ENCODE measurements at places on chromosomes 11 and 22. TPM values are rescaled to one million over a fixed set of nuclear protein-coding genes. Genes with fewer than 3 reads are reported as not detected.

GRCh38 chr11:118915396-118915795 is 10.3 kb downstream of the BCL9L start:
- peaks cover 96% of the 10 kb centered on the region for H3K4me1 ChIP-seq
- H3K27me3 ChIP-seq, result no peaks in the 10 kb centered on the region
- no peak overlapping the region for H3K4me3 ChIP-seq
- H3K27ac ChIP-seq, result peak overlapping the region; percentile 80

- H3K4me3 ChIP-seq, result no peak overlapping the region
- H3K36me3 ChIP-seq, result no peaks in the 10 kb centered on the region
- H3K4me1 ChIP-seq, result no peaks in the 10 kb centered on the region
- no peak overlapping the region for H3K27ac ChIP-seq
These were observed 66.9 kb downstream of the ARFGAP2 start for GRCh38 chr11:47109727-47110246.

- H3K27me3 ChIP-seq, result no peaks in the 10 kb centered on the region
- peak overlapping the region; percentile 31 for H3K27ac ChIP-seq
- DNase-seq, result no peak
- peaks cover 26% of the 10 kb centered on the region for H3K4me1 ChIP-seq
- H3K4me3 ChIP-seq, result no peak overlapping the region
These were observed 86.8 kb downstream of the PRMT3 start for GRCh38 chr11:20474176-20474881.

DNA sequence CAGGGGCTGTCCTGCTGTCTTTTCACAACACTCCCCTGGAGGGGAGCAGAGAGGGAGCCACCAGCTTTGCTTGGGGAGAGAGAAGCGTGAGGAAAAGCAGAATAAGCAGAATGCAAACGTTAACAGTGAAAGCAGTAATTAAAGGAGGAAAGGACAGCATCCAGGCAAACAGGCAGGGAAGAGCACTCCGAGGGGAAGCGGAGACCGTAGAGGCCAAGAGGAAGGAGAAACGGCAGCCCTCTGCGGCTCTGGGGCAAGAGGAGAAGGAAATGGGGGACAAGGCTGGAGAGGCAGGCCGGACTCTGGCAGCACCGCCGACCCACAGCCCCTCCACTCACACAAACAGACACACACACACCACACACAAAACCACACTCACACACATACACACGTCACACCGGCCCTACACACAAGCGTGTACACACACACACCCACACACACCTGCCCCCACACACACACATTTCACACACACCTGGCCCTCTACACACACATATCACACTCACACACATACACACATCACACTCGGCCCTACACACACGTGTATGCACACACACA is 449.8 kb downstream of the SOX6 start:
- H3K36me3 ChIP-seq, result no peaks in the 10 kb centered on the region
- no peaks in the 10 kb centered on the region for H3K27me3 ChIP-seq
- H3K4me1 ChIP-seq, result peaks cover 19% of the 10 kb centered on the region

GRCh38 chr11:69637941-69638871 is 2.8 kb upstream of the CCND1 start:
- H3K36me3 ChIP-seq, result no peaks in the 10 kb centered on the region
- H3K27me3 ChIP-seq, result peaks cover 84% of the 10 kb centered on the region
- no peak for DNase-seq
- no peak overlapping the region for H3K27ac ChIP-seq

GRCh38 chr11:40732132-40732531 is 727.3 kb downstream of the LRRC4C start:
- H3K27ac ChIP-seq, result no peak overlapping the region
- H3K4me3 ChIP-seq, result no peak overlapping the region
- DNase-seq, result no peak
- no peaks in the 10 kb centered on the region for H3K4me1 ChIP-seq

DNA sequence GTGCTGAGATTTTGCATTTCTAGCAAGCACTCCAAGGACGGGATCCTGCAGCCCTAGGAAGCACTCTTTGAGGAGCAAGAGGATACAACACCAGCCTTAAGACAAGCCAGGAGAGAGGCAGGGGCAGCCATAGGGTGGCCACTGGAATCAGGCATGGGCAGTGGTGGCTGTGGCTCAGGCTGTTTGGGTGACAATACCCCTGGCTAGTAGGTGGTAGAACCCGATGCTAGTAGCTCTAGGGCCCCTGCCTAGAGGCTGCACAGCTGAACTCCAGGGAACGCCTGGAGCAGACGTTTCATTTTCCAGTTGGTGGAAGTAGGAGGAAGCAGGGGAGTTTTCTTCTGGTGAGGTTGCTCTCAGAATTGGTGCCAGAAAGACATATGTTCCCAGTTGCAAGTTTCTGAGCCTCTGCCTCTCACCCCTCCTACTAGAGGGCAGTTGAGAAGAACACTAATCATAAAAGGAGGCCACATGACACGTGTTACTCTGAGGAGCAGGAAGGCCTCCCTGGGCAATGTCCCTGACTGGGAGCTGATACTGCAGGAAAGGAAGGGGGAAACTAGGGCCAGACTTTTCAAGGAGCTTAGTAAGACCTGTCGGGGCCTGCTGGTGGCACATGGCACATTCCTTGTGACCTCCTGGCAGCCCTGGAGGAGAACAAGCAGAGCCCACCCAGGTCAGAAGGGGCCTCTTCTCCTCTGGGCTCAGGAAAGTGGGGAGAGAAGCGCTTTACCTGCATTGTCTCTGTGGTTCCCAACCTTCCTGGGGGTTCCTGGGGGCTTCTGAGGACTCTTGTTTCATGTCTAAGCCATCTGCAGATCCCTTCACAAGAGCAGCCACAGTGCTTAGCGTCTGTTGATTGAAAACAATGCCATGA is 56.6 kb upstream of the DRD2 start:
- no peak overlapping the region for H3K27ac ChIP-seq
- no peaks in the 10 kb centered on the region for H3K36me3 ChIP-seq
- no peaks in the 10 kb centered on the region for H3K4me1 ChIP-seq
- no peaks in the 10 kb centered on the region for H3K27me3 ChIP-seq
- DNase-seq, result no peak
- no peak overlapping the region for H3K4me3 ChIP-seq

DNA sequence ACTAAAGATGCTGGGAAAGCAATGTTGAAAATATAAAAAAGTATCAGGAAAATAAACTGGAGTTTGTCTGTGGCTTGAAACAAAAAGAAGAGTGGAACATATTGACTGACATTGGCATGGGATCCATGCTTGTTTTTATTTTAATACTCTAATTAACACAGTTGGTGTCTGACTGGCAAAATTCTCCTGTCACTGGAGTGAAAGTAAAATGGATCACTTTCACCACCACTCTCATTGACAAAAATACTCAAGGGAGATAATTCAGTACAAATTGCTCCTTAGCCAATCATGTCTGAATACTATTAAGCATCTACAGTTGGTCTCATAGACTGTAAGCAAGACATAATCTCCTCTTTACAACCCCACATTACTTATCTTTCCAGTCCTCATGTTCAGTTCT is 101.8 kb downstream of the DCDC1 start:
- no peak for DNase-seq
- no peaks in the 10 kb centered on the region for H3K4me1 ChIP-seq
- H3K36me3 ChIP-seq, result no peaks in the 10 kb centered on the region
- H3K27me3 ChIP-seq, result no peaks in the 10 kb centered on the region
- H3K27ac ChIP-seq, result no peak overlapping the region

DNA sequence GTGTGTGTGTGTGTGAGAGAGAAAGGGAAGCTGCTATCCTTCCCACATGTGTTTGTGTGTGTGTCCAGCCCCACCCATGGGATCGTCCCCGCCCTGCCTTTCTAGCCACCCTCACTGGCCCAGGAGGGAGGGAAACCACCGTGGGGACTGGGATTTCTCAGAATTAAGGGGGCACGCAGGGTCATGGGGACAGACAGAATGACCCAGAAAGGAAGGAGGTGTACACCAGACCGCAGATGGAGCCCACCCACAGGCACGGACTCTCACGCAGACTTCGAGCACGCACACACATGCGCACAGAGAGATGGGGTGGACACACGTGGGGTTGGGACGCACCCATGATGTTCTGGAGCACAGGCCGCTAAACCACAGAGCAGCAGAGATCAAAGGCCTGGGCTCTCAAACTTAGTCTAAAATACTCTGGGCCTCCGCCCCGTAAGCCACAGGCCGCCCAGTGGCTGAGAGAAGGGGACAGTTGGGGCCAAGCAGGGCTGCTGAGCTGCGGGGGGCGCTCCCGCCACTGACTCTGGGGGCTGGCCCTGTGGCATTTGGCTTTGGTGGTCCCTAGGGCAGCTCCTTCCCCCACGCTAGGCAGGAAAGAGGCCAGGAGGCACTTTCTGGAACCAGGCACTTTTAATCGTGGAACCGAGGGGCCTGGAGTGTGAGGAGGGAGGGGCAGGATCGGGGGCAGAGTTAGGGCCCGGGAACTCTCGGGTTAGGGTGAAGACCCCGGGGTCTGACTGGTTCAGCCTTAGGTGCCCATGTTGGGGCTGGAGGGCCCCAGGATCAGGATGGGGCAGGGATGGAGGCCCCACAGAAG is 1.5 kb downstream of the IFITM5 start:
- no peaks in the 10 kb centered on the region for H3K36me3 ChIP-seq
- DNase-seq, result no peak
- H3K4me1 ChIP-seq, result peaks cover 7% of the 10 kb centered on the region
- no peaks in the 10 kb centered on the region for H3K27me3 ChIP-seq
- no peak overlapping the region for H3K27ac ChIP-seq

DNA sequence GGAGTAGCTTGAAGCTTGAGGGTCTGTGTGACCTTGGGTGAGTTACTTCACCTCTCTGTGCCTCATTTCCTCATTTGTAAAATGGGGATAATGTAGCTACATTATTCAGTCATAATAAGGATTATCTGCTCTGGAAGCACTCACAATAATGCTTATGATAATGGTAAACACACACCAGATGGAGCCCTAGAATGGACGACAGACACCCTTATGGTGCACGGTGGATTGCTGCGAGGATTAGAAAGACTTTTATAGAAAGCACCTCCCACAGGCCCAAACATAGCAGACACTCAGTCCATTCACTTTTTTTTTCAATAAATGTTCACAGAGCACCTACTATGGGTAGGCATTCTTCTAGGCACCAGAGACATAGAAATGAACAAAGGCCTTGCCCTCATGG is 53.8 kb downstream of the LARGE1 start:
- no peak overlapping the region for H3K27ac ChIP-seq
- no peaks in the 10 kb centered on the region for H3K36me3 ChIP-seq
- H3K4me3 ChIP-seq, result no peak overlapping the region

- H3K4me1 ChIP-seq, result peaks cover 54% of the 10 kb centered on the region
- no peaks in the 10 kb centered on the region for H3K36me3 ChIP-seq
- no peak overlapping the region for H3K4me3 ChIP-seq
These were observed 76.2 kb downstream of the SLC1A2 start for GRCh38 chr11:35343033-35343598.

DNA sequence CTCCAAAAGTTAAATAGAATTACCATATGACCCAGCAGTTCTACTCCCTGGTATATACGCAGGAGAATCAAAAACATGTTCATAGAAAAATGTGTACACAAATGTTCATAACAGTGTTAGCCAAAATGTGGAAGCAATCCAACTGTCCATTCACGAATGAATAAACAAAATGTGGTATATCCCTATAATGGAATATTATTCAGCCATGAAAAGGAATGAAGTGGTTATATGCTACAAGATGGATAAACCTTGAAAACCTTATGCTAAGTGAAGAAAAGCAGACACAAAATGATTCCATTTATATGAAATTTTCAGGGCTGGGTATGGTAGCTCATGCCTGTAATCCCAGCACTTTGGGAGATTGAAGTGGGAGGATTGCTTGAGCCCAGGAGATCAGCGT is 16.1 kb downstream of the POLD4 start:
- no peaks in the 10 kb centered on the region for H3K4me1 ChIP-seq
- H3K27me3 ChIP-seq, result no peaks in the 10 kb centered on the region
- no peak for DNase-seq
- no peaks in the 10 kb centered on the region for H3K36me3 ChIP-seq

- no peaks in the 10 kb centered on the region for H3K36me3 ChIP-seq
- DNase-seq, result no peak
- H3K27ac ChIP-seq, result no peak overlapping the region
- H3K27me3 ChIP-seq, result no peaks in the 10 kb centered on the region
- H3K4me3 ChIP-seq, result no peak overlapping the region
- H3K4me1 ChIP-seq, result no peaks in the 10 kb centered on the region
These were observed 8.3 kb downstream of the BRSK2 start for GRCh38 chr11:1397862-1398527.

DNA sequence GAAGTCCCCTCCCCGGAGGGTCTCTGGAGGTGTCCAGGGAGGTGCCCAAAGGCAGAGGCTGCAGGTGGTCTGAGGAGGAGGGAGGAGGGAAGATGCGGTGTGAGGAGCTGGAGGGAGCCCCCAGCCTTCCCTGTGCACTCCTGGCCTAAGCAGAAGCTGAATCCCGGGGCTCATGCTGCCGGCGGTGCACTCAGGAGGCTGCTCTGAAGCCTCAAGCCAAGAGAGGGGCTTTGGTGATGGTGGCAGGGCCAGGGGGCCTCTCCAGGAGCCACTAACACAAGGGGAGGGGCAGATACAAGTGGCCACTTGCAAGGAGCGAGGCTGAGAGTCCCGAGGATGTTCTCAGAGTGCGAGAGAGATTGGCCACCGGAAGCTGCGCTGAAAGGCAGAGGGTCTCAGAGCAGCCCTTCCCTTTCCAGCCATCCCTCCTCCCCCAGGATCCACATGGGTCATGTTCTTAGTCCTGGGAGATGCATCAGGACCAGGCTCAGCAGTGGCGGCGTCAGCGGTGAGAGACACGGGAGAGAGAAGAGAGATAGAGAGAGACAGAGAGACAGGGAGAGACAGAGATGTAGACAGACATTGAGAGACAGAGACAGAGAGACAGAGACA is 774 bp upstream of the MRGPRG start:
- H3K4me1 ChIP-seq, result no peaks in the 10 kb centered on the region
- no peaks in the 10 kb centered on the region for H3K36me3 ChIP-seq
- H3K4me3 ChIP-seq, result no peak overlapping the region
- H3K27me3 ChIP-seq, result peaks cover 7% of the 10 kb centered on the region
- H3K27ac ChIP-seq, result no peak overlapping the region

GRCh38 chr11:19506816-19507486 is 205.7 kb upstream of the NAV2 start:
- H3K27ac ChIP-seq, result no peak overlapping the region
- H3K27me3 ChIP-seq, result no peaks in the 10 kb centered on the region
- H3K4me1 ChIP-seq, result no peaks in the 10 kb centered on the region
- H3K4me3 ChIP-seq, result no peak overlapping the region
- H3K36me3 ChIP-seq, result no peaks in the 10 kb centered on the region

DNA sequence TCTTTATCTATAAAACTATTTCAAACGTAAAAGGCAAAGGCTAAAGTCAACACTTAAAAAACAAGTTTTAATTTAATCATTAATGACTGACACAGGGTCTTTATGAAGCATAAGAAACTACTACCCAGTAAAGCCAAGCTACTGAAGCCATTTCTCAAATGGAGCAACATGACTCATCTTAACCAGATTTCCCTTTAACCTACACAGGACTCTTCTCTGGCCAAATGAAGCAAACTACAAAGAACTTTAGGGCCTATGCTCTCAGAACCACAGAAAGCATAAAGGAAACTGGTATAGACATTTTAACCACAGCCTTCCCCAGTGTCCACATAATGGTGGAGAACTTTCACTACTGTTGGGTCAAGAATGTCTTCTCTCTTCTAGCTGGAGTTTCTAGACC is 34.7 kb downstream of the ALG9 start:
- no peak overlapping the region for H3K27ac ChIP-seq
- no peak for DNase-seq
- peaks cover 57% of the 10 kb centered on the region for H3K36me3 ChIP-seq
- no peaks in the 10 kb centered on the region for H3K27me3 ChIP-seq

CCDC116 gene
- not detected for polyA plus RNA-seq

OR5M10 gene
- polyA plus RNA-seq, result not detected

CENPM gene
- polyA plus RNA-seq, result not detected

INPP5J gene
- not detected for polyA plus RNA-seq

OR52I2 gene
- polyA plus RNA-seq, result not detected

CRYBA4 gene
- not detected for polyA plus RNA-seq

SLC6A5 gene
- not detected for polyA plus RNA-seq

MAJIN gene
- polyA plus RNA-seq, result not detected

SLC22A25 gene
- not detected for polyA plus RNA-seq

SLC35E4 gene
- 1.6 TPM for polyA plus RNA-seq

Measured in CD14-positive monocyte (primary cell).